ENCODE measurements at places on chromosomes 11 and 22.

DNA sequence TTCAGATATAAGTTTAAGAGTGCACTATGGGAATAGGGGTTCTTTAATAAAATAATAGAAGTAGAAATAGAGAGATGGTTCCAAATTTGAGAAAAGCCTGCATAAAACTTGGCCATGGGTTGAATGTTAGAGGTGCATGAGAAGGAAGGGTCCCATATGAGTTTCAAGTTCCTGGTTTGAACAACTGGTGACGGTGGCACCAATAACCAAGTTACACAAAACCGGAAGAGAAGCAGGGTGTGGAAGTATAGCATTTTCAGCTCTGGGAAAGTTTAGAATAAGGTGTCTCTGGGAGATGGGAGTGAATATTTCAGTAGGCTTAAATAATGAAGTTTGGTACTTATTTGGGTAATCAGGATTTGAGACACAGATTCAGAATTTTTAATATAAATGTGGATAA lies 2.4 kb downstream of the CASP1 start:
- DNase-seq: no peak

GRCh38 chr11:34098813-34099212 lies 6.6 kb upstream of the NAT10 start:
- no peak for DNase-seq

DNA sequence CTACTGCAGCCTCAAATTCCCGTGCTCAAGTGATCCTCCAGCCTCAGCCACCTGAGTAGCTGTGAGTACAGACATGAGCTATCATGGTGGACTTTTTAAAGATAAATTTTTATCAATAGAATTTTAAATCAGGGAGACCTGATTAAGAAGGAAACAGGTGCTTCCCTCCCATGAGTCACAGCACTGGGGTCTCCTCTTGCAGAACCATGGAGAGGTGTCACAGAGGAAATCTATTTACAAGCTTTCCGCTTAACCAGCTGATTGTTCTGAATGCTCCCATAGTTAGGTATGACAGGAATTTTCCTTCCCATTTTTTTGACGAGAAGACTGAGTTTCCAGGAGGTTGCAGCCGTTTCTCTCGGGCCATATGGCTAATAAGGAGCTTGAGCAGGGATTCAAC lies 516.1 kb downstream of the MIAT start:
- no peak for DNase-seq

DNA sequence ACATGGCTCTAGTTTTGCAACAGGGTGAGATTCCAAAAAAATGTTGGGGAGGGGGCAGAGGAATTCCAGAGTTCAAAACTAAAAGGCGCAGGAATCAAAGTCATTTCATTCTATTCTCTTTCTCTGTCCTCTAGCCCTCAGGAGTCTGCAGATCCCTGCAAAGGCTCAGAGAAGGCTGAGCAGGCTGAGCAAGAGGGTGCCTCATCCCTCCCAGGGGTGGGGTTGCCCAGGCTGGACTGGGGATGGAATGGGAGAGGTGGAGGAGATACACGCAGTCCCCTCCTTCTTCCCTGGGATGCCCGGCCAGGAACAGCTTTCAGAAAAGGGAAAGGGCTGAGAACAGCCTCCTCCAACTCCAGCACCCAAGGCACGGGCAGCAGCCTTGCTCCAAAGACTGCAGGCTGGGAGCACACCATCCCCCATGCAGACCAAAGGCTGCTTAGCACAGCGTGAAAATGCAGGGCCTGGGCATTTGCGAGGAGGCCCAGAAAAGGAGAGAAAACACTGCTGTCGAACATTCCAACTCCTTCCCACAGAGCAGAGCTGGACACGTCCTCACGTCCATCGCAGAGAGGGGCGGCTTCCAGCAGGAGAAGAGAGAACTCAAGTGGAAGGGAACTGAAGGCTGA lies 51.8 kb downstream of the MN1 start:
- no peak for DNase-seq

DNA sequence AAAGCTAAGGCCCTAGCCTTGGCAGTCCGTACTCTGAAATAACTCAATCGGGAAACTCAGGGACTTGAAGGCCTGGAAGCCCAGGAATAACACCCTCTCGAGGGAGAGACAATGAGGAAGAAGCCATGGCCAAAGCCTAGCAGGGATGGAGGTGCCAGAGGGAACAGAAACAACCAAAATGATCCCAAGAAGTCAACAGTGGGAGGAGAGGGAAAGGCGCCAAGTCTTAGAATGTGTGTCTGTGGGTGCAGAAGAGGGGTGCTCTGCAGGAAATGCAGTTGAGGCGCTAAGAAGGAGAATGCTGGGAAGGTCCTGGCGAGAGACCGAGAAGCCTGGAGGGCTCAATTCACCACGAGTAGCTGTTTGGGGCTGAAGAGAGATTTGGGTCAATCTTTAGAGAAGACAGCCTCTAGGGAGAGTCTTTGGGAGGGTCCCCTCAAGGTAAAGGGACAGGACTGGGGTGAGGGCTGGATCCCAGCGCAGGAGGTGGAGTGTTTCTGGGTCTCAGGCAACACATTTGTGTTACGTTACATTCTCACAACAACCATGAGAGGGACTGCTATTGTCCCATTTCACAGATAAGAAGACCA lies 760 bp upstream of the MAPK8IP1 start:
- DNase-seq: no peak

DNA sequence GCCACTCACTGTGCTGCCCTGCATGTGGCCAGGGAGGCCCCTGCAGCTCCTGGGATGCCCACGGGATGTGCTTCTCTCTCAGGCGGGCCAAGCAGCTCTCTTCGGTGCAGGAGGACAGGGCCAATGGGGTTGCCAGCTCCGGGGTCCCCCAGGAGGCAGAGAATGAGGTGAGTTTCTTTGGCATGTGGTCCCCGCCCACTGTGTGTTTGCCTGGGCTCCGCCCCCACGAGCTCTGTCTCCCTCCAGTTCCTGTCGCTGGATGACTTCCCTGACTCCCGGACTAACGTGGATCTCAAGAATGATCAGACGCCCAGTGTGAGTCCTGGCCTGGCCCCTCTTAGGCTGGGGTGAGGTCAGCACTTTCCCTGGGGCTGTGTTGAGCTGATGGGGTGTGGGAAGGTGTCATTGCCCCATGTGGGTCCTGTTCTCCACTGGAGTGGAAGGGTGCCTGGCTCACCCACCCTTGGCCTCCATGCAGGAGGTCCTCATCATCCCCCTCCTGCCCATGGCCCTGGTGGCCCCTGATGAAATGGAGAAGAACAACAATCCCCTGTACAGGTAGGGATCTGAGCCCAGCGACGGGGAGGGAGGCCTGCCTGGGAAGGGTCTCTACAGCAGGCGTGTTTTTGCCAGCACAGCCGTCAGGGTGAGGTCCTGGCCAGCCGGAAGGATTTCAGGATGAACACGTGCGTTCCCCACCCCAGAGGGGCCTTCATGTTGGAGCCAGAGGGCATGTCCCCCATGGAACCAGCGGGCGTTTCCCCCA lies 7.7 kb downstream of the SCO2 start:
- DNase-seq: no peak

Data from stimulated activated CD8-positive, alpha-beta memory T cell treated with anti-CD3 and anti-CD28 coated beads, Interleukin-7, amount 100 ng/mL, for 24 hours (primary cell).